Naive thymus-derived CD4-positive, alpha-beta T cell (primary cell): ENCODE measurements at places on chromosomes 4 and X.

- DNase-seq, result no peak
- H3K4me3 ChIP-seq, result no peak overlapping the region
- no peaks in the 10 kb centered on the region for H3K27me3 ChIP-seq
- no peaks in the 10 kb centered on the region for H3K4me1 ChIP-seq
- H3K27ac ChIP-seq, result no peak overlapping the region
- no peaks in the 10 kb centered on the region for H3K36me3 ChIP-seq
Measured at GRCh38 chr4:53055274-53055673, 193.2 kb downstream of the RASL11B start.

GRCh38 chr4:98658287-98659105 lies at the start of gene TSPAN5:
TSS of gene TSPAN5 (minus strand) at chr4:98658611.
- no peaks in the 10 kb centered on the region for H3K27me3 ChIP-seq
- peak within 1 kb of the TSS; percentile 61 for H3K4me3 ChIP-seq
- H3K4me1 ChIP-seq, result peaks cover 32% of the 10 kb centered on the region
- H3K36me3 ChIP-seq, result no peaks in the 10 kb centered on the region
- peak within 1 kb of the TSS; percentile 65 for H3K27ac ChIP-seq

DNA sequence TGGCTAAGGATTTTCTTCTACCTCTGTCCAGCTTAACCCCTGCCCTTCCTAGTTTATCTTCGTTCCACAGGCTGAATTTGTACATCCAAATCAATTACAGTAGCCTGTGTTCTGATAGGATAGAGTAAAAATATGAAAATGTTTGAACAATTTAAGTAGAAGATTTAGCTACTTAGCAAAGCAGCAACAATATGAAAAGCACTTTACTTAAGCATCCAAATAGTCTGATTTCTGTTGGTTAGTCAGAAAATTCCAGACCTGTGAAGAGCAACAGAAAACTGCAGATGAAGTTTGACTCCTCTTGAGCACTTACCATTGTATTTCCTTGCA lies 2.0 kb downstream of the ARSJ start:
- H3K4me3 ChIP-seq, result no peak overlapping the region
- H3K27me3 ChIP-seq, result no peaks in the 10 kb centered on the region
- no peak overlapping the region for H3K27ac ChIP-seq
- H3K36me3 ChIP-seq, result no peaks in the 10 kb centered on the region

DNA sequence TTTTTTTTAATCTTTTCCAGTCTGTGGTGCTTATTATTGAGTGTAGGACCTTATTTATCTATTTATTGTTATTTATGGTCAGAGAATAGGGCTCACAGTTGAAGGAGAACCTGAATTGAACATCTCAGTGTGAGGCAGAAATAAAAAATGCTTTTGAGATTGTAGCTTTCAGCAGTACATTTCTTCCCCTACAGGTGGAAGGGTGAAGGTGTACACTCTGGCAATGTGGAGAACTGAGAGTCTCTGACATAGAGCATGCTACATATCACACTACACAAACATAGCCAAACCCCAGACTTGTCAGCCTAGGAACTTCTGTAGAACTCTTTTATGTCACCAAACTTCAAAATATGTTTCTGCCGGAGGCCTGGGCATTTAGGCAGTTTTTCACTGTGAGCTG lies 140.2 kb downstream of the STIM2 start:
- no peak overlapping the region for H3K4me3 ChIP-seq
- no peak overlapping the region for H3K27ac ChIP-seq
- DNase-seq, result peak; percentile 15
- peaks cover 16% of the 10 kb centered on the region for H3K4me1 ChIP-seq
- no peaks in the 10 kb centered on the region for H3K36me3 ChIP-seq

- H3K4me3 ChIP-seq, result no peak overlapping the region
- peaks cover 22% of the 10 kb centered on the region for H3K4me1 ChIP-seq
- H3K27ac ChIP-seq, result peak overlapping the region; percentile 58
- H3K36me3 ChIP-seq, result no peaks in the 10 kb centered on the region
Measured at GRCh38 chr4:40256329-40256728, 59.5 kb downstream of the RHOH start.

GRCh38 chr4:111793433-111794091 lies 351.7 kb upstream of the FAM241A start:
- no peaks in the 10 kb centered on the region for H3K4me1 ChIP-seq
- H3K27ac ChIP-seq, result no peak overlapping the region
- no peaks in the 10 kb centered on the region for H3K27me3 ChIP-seq
- no peak for DNase-seq

DNA sequence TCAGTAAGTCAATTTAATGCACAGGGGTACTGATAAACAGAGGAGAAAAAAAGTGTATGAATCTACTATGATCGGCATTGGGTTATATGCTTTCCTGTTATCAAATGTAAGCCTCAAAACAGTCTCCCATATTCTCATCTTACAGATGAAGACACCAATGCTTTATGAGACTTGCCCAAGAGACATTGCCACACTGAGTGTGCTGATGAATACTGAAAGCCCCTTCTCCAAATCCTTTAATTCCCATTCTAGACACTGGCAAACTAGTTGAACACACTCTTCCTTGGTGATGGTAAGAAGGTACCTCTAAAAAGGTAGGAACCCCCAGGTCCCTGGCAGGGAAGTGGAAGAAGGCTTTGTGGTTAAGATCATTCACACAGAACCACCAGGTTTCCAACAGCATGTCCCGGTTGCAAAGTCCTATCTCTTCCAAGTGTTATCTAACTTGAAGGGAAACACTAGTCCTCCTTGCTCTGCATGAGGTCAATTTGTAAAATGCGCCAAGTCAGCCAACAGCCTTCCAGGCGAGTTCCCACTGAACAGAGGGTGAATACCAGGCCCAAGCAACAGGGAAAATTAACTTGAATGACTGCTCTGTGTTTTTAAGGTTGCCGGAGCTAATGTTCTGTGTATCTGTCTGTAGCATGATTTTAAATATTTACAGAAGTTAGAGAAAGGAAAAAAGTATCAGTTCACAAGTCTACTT lies 5.1 kb downstream of the SETD7 start:
- no peaks in the 10 kb centered on the region for H3K36me3 ChIP-seq
- H3K27ac ChIP-seq, result no peak overlapping the region

DNA sequence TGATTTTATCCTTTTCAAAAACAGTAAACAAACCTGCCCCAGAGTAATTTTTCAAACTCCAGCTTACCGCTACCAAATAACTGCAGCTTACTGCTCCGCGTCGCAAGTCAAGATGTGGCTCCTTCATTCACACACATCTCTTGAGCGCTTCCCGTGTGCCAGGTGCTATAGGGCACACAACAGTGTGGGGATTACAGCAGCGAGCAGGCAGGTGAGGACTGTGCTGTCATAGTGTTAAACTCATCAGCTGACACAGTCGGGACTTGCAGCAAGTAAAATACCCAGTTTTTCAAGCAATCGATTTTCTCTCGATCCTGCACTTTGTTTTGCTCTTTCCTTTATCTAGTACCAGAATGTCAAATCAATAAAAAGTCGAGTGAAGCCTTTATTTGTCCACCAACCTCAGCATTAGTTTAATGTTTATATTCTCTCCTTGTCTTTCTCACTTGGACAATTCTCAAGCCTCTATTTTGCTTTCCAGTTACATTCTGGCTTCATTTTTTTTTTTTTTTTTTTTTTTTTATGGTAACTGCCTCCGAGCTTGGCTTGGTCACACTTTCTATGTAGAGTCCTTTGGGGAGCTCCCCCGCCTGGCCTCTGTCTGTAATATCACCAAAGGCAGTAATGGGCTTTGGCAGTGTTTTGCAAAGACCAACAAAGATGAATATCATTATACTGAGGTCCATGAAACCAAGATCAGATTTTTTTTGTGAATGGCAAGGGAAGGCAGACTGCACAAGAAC lies 8.3 kb upstream of the ASB5 start:
- no peaks in the 10 kb centered on the region for H3K4me1 ChIP-seq
- no peaks in the 10 kb centered on the region for H3K27me3 ChIP-seq
- no peak overlapping the region for H3K27ac ChIP-seq

DNA sequence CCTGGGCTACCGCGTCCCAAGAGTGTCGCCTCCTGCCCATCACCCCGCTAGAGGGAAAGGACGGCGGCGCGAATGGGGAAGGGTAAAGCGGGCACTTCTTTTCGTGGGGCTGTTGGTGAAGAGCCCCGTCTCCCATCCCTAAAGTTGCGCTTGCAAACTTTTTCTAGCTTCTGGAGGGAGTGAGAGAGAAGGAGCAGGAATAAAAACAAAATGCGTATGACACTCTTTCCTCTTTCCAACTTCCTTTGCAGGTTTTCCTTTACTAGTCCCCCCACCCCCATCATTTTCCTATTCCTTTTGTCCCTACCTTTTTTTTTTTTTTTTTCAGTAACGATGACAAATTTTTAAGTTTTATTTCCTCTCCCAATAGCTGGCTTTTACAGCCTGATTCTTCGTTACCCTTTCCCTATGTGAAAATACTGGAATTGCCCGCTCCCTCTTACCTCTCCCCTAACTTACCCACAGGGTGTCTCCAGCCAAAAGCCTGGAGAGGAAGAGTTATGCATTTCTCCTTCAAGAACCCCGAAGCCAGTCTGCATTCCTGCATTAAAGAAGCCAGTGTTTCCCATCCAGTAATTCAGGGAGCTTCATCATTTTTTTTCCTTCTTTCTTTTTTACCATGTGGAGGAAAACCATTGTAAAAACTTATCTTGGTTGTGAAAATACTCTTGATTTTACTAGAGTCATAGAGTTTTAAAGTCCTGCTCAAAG lies 613 bp upstream of the ARSJ start:
- H3K4me3 ChIP-seq, result peak overlapping the region; percentile 53
- H3K27ac ChIP-seq, result no peak overlapping the region
- DNase-seq, result no peak
- peaks cover 7% of the 10 kb centered on the region for H3K4me1 ChIP-seq
- no peaks in the 10 kb centered on the region for H3K36me3 ChIP-seq

DNA sequence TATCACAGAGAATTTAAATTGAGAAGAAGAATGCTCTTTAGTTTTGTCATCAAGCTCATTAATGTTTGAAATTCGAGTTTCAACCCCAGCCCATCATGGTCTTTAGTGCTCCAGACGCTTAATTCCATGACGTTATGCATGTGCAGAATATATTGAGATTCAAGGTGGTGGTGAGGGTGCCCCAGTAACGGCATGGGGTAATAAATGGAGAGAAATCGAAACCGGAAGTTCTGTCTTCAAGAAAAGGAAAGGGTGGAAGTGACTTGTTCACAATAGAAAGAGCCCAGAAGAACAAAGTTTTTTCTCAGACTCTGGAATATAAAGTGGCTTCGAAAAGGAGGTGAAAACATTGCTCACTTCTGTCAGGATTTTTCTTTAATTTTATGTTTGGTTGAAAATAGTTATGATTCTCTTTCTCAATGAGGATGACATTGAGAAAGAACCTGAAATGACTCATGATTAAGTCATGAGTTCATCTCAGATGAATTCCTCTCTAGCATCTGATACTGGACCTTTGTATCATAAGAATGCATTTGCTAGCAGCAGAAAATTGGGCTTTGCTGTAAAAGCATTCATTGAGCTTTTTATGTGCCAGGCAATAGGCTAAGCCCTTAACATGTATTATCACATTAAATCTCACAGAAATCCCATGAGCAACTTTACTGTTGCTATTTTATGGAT lies 779 bp upstream of the DDX60L start:
- H3K4me1 ChIP-seq, result peaks cover 33% of the 10 kb centered on the region
- DNase-seq, result no peak
- H3K36me3 ChIP-seq, result no peaks in the 10 kb centered on the region
- peak overlapping the region; percentile 72 for H3K4me3 ChIP-seq

DNA sequence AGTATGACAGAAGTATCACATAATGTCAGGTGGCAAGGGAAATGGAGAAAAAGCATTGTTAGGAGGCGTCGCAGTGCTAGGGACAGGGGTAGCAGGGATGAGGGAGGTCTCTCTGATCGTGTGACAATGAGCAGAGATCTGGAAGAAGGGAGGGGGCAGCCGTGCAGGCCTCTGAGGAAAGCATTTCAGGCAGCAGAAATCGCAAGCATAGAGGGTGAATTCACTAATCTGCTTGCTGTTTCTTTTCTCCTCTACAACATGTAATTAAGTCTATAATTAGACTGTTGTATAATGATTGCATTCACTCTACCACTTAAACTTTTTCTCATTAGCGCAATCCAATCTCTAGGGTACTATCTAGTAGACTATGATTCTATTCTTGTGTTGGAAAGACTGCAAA lies 9.1 kb downstream of the CYP4V2 start:
- no peaks in the 10 kb centered on the region for H3K4me1 ChIP-seq
- no peaks in the 10 kb centered on the region for H3K27me3 ChIP-seq
- H3K4me3 ChIP-seq, result no peak overlapping the region
- H3K36me3 ChIP-seq, result no peaks in the 10 kb centered on the region
- H3K27ac ChIP-seq, result no peak overlapping the region

- no peaks in the 10 kb centered on the region for H3K4me1 ChIP-seq
- no peak overlapping the region for H3K4me3 ChIP-seq
- no peaks in the 10 kb centered on the region for H3K36me3 ChIP-seq
Measured at GRCh38 chr4:189592890-189593289, 347.8 kb upstream of the FRG1 start.

DNA sequence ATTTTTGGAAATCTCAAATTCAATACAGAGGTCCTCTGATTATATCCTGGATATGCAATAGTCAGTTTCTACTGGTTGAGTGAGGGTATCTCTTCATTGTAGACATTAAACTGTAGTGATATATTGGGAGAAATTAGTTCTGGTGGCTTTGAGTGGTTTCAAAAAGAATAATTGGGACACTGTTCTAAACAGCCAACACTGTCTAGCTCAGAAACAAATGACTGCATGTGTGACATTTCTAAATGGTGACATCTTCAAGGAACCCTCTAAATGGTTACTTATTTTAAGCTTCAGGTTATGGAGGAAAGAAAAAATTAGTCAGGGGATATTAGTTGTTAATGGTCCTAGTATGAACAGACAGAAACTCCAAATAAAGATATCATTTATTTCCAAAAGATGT lies 186.2 kb downstream of the LARP7 start:
- no peak overlapping the region for H3K4me3 ChIP-seq
- H3K27me3 ChIP-seq, result no peaks in the 10 kb centered on the region
- no peak for DNase-seq
- no peak overlapping the region for H3K27ac ChIP-seq

GRCh38 chr4:146442801-146443200 lies 78.9 kb downstream of the SLC10A7 start:
- no peak for DNase-seq
- no peak overlapping the region for H3K27ac ChIP-seq
- no peaks in the 10 kb centered on the region for H3K36me3 ChIP-seq
- H3K4me3 ChIP-seq, result no peak overlapping the region
- H3K27me3 ChIP-seq, result no peaks in the 10 kb centered on the region

DNA sequence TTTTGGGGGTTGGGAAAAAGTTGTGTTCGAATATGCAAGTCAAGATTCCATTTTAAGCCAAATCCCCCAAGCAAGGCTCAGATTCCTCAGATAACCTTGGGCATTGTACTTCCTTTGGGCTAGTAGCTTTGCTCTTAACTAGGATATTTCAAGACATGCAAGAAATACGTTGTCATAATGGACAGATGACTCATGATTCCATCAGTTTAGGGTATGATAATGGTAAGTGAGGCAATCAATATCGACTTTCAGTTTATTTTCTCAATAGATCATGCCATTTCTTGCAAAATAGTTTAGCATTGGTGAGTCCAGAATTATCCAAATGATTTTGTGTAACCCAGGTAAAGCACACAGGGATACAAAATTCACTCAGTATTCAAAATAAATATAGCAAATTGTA lies 25.4 kb downstream of the CFAP299 start:
- H3K36me3 ChIP-seq, result no peaks in the 10 kb centered on the region
- H3K4me3 ChIP-seq, result no peak overlapping the region
- H3K4me1 ChIP-seq, result no peaks in the 10 kb centered on the region
